ENCODE measurements at places on chromosomes 6 and 20.

GRCh38 chr20:48632017-48632824 is 195.6 kb downstream of the PREX1 start:
- no peak for DNase-seq

- DNase-seq = no peak
Measured at GRCh38 chr6:98787961-98788360, 46.4 kb upstream of the POU3F2 start.

DNA sequence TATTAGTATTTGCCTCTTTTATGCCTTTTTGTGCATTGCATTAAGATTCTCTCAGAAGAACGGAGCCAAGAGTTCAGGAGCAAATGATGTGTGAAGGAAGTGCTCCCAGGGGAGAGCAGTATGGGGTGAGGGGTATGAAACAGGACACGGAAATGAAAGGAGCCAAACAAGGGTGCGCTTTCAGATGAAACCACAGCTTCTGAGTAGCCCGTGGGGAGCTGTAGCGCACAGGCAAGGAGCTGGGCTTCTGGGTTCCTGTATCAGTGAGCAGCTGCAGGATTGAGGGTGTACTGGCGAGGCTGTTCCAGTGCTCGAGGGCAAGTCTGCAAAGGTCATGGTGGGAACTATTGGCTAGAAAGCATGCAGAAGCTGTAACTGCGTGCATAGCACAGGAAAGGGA is 25.4 kb downstream of the ANKEF1 start:
- DNase-seq = no peak

DNA sequence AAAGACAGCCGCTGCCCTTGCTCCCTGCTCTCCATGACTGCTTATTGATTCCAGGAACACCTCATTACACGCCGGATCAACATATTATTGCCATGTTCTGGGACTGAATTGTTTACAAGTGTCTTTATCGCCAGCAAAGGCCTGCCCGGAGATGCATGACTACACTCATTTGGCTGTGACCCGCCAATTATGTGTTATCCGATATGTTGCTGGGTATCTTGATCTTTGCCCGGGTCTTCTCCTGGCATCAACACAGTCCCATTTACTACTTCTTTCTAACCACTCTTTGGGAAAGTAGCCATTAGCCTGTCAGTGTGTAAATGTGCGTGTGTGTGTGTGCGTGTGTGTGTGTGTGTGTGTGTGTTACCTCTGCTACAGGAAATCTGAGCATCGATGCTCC is 15.4 kb downstream of the LINC00237 start:
- no peak for DNase-seq

DNA sequence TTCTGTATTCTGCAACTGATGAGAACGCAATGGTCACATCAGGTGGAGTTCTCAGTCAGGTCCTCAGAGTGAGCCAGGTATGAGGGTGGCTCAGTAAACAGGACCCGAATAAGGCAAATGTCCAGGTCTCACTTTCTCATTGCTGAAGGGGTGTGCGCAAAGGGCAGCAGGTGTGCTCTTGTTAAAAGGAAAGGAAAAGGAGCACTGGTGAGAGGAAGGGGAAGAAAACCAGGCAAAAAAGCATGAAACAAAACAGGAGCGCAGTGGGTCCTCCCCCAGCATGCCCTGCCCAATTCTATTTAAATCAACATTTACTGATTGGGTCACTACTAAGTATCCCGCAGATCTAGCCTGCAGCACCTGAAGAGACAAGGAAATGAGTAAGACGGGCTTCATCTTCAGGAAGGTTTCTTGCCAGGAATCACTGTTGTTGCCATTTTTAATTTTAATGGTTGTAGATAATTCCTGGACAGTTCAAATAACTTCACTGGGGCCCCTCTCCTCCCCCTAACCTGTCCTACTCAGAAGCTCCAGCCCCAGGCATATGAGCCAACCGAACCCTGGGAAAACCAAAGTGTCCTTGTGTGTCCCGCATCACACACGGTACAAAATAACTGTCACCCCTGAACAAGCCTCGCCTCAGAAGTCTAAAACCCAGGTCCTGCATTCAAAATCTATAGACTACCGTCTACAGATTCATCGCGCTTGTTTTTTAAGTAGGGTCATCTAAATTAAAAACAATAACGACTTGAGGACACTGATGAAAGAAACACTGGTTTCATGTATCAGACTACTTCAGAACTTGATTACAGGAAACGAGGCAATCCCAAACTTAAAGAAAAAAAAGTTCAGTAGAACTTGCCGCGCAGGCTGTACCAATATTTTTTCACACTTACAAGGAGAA is 980 bp downstream of the MBOAT1 start:
- no peak for DNase-seq
